ENCODE measurements at places on chromosomes 5 and 9.

GRCh38 chr9:21852754-21853153 lies 50.3 kb downstream of the MTAP start:
- no peak for DNase-seq

- no peak for DNase-seq
These were observed 78.0 kb downstream of the PTCH1 start for GRCh38 chr9:95438561-95439357.

DNA sequence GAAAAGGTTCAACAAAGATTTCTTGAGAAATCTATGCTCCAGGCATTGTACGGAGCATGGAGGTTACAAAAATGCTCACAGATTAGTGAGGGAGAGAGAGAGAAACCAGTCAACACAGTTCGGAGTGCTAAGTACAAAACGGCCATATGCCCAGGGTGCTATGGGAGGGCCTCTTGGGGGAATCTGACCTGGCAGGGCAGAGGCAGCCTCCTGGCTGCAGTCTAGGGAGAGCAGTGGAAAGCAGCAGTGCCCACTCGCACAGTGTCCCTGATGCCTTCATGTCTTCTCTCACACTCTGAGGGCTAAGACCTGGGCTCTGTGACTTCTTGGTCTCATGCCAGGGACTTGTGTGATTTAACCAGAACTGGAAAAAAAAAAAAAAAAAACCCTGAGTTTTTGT lies 29.8 kb upstream of the SMC5 start:
- no peak for DNase-seq

DNA sequence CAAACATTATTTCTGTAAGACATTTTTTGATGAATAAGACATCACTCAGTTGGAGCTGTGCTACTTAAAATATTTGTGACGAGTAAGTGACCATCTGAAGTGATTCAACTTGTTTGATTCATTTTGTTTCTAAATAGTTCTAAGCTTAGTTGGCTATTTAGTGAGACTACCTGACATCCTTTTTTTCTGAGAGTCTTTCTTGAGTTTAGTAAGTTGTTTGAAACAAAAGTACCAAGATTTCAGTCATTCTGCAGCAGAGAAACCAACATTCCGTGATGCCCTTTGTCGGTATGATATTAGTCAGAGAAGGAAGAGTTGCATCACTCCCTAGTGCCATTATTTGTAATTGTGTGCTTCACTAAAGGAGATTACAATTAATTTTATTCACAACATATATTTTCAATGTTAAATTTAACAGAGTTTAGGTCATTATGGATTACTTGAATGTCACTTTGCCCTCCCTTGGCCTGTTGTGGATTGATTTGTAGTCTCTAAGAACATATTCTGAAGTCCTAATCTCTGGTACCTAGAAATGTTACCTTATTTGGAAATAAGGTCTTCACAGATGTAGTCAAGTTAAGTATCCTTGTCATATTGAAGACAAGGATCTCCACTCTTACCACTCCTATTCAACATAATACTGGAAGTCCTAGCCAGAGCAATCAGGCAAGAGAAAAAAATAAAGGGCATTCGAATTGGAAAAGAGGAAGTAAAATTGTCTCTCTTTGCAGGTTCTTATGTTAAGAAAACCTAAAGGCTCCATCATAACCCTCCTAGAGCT lies 212.2 kb downstream of the PCSK1 start:
- no peak for DNase-seq

- DNase-seq, result no peak
These were observed 564.9 kb downstream of the SEMA5A start for GRCh38 chr5:8981016-8981415.

GRCh38 chr9:101146508-101146907 lies 118.0 kb downstream of the PLPPR1 start:
- no peak for DNase-seq

GRCh38 chr5:50715001-50715400 lies 48.6 kb downstream of the PARP8 start:
- DNase-seq, result no peak

- no peak for DNase-seq
These were observed 757 bp downstream of the ANKRD34B start for GRCh38 chr5:80569086-80569960.

- no peak for DNase-seq
These were observed 53.3 kb downstream of the PDE4D start for GRCh38 chr5:59840200-59840601.

DNA sequence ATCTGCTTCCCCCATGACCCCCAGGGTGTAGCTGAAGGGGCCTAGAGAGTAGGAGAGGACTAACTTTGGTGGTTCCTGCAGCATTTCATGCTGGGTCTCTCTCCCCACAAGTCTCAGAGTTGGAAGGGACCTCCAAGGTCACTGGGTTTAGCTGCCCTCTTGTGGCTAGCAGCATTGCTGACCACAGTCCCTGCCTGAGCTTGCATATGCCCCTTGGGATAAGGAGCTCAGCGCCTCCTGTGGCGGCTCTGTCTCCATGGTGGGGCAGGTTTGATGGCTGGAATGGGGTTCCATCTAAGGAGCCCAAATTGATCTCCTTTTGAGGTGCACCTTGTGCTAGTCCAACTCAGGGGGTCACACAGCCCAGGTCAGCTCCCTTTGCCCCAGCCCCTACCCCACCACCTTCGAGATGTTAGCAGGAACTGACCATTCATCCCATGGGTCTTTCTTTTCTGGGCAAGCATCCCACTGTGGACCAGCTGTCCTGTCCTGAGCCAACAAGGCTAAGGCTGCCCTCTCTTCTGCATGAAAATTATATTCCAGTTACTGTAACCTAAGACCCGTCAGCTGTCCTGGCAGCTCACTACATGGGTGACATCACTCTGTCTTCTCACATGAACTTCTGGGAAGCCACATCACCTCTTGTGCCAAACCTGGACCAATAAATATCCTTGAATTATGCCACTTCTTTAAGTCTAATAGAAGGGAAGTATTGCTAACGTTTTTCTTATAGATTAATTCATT lies 196.2 kb downstream of the HSPA4 start:
- no peak for DNase-seq

DNA sequence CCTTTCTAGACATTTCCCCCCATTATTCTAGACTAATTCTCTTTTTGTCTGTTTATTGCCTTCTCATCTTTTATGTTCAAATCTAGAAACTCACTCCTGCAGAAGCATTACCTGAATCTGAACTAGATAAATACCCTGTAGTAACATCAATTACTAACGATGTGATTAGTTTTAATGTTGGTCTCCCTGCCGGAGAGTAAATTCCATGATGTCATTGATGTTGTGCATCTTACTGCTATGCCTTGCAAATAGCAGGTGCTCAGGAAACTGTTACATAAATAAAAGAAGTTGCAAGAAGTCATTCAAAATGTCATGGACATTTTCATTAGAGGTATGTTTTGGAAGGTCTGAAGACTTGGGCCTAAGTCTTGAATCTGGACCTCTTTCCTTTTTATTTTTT lies 23.0 kb upstream of the C9 start:
- DNase-seq, result no peak

DNA sequence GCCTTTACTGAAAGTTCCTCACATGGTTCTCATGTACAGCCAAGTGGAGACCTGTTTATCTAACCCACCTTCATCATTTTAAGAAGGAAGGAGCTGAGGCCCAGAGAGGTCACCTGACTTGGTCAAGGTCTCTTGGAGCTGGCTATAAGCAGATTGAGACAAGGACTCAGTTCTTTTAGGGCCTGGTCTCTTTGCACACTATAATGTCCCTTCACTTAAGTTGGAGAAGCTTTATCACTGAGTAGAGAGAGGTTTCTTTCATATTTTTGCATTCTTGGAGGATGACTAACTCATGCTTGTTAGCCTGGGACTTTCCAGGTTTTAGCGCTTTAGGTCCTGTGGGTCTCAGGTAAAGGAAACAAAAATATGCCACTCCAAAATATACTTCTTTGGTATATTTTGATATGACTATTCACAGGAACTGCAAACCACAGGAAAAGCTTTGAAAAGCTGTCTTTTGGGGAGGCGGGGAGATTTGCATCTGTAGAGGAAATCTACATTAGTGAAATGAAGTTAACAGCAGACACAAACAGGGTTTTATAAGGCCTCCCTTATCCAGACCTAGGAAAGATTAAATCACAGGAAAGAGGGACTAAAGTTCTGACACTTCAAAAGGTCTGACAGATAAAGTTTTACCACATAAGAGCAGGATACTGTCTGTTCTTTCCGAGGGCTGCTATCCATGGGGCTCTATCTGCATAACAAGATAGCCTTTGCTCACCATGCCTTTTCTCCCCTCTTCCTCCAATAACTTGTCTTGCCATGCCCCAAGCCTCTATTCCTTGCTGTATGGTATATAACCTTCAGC lies 95.8 kb upstream of the ANKRD55 start:
- DNase-seq, result peak; percentile 58

DNA sequence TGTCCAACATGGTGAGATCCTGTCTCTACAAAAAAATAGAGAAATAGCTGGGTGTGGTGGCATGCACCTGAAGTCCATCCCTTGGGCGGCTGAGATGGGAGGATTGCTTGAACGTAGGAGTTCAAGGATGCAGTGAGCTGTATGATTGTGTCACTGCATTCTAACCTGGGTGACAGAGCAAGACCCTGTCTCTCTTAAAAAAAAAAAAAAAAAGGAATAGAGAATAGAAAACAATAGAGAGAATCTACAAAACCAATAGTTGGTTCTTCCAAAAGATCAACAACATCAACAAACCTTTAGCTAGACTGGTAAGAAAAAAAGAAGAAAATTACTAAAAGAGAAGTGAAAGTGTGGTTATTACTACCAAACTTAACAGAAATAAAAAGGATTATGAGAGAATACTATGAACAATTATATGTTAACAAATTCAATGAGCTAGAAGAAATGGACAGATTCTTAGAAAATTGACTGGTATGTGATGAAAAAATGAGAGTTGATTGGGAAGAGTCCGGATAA lies 8.1 kb upstream of the SLC38A9 start:
- DNase-seq, result no peak

GRCh38 chr9:126773004-126773607 lies 31.7 kb upstream of the ZBTB43 start:
- DNase-seq, result no peak

GRCh38 chr5:133870661-133871060 lies 97.8 kb downstream of the C5orf15 start:
- DNase-seq, result no peak

DNA sequence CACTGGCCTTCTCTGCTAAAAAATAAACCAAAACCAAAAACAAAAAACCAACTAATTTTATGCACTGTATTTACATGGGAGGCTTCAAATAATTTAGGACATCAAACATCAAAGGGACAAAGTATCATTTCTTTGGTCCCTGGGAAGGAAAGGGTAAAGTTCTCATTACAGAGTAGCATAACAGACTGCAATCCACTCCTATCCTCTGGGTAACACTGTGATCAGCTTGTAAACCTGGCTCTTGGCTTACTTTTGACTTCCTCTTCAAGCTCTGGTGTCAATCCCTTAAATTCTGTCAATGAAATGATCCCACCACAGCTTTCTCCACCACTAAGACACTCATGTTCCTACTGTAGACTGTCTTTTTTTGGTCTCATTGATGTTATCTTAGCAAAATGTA lies 69.8 kb upstream of the VCAN start:
- no peak for DNase-seq

- DNase-seq, result no peak
These were observed 13.1 kb downstream of the ROPN1L start for GRCh38 chr5:10454591-10455276.

GRCh38 chr5:160286947-160287346 lies 25.4 kb downstream of the CCNJL start:
- DNase-seq, result no peak

DNA sequence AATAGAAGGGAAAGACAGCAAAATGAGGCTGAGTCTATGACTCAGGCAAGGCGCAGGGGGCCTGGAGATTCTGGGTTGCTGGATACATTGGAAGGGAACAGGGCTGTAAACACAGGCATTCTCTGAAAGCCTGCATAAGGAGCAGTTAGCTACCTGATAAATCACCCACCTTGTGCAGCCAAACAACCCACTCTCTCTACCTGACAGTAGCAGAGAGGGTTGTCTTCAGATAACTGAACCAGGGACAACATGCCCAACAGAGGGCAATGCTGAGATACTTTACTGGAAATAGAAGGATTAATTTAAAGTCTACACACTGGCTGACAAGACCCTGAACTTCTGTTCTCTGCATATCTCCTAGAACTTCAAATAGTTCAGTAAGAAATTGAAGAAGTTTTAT lies 161.6 kb downstream of the KCTD16 start:
- no peak for DNase-seq

Measured in activated CD4-positive, alpha-beta T cell treated with anti-CD3 and anti-CD28 coated beads for 4 hours (primary cell).